ENCODE measurements at places on chromosomes 13 and 19.

GRCh38 chr13:74004109-74004508 is 130.1 kb downstream of the KLF12 start:
- no peak for DNase-seq

DNA sequence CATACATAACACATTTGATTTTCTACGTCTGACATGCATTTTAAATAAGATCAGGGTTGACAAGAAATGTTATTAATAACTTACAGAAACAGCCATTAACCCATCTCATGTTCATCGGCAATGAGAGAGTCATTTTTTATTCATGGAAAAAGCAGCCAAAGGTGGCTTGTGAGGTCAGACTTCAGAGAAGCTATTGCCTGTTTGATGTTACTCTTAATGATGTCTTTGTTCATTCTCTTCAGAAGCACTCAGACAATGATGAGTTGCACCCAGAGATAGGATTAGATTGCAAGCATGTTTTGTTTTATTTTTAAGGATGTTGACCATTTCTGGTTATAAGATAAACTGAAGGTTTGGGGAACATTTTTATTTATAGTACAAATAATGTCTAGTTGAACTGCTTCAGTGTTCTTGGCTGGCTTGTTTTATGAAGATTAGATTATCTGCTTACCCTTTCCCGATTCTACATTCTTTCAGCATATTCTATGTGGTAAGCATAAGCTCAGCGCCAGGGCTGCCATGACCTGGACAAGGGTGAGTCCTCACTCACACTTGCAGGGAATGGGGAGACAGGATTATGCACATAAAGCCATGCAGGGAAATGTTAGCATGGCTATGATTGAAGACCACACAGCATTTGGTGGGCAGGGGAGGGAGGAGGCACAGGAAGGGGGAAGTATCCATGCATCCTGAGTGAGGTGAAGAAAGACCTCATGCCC is 288.1 kb downstream of the MTUS2 start:
- DNase-seq, result no peak

- DNase-seq, result no peak
Observed at GRCh38 chr13:80717776-80718175, 376.9 kb upstream of the SPRY2 start.

DNA sequence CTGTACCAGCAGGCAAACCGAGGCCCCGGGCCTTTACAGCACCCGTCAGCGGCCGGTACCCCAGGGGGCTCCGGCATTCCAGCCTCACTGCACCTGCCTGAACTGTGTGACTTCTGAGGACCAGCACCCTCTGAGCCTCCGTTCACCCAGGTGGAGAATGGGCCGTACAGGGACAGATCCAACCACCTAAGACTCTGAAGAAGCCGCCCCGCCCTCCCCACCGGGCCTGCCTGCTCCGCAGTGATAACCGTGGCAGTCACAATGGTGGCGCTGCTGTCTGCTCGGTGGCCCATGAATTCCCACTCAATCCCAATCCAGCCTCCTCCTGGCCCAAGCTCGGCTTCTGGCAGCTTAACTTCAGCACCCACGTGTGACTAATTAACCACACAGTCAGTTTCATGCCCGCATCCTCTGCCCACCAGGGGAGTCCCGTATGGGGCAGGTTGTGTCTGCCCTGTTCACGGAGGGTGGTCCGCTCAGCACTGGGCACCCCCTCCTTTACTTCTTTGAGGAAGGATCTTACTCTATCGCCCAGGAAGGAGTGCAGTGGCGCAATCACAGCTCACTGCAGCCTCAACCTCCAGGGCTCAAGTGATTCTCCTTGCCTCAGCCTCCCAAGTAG is 3.4 kb downstream of the TCF3 start:
- DNase-seq, result no peak

- DNase-seq, result no peak
Observed at GRCh38 chr19:50226536-50226935, 23.1 kb downstream of the MYH14 start.
